ENCODE measurements at places on chromosomes 11 and 22.

- no peak for DNase-seq
These were observed 23.0 kb downstream of the YDJC start for GRCh38 chr22:21606775-21607174.

GRCh38 chr11:133815636-133816035 lies 29.7 kb downstream of the SPATA19 start:
- DNase-seq, result no peak

DNA sequence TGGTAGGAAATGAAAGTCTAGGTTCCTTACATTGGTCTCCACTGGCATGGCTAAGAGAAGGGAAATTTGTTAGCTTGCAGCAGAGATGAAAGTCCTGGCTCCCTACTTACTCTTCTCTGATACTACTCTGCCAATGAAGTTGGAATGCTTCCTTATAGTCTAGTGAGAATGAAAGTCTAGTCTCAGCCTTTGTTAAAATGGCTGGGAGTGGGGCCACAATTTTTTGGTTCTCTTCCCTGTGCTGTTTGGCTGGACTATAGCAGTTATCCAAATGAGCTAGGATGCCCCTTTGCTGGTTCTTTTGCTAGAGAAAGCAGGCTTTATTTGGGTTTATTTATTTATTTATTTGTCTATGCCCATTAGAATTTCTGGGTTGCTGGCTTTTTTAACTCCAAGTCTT lies 414.3 kb downstream of the AASDHPPT start:
- DNase-seq, result no peak

DNA sequence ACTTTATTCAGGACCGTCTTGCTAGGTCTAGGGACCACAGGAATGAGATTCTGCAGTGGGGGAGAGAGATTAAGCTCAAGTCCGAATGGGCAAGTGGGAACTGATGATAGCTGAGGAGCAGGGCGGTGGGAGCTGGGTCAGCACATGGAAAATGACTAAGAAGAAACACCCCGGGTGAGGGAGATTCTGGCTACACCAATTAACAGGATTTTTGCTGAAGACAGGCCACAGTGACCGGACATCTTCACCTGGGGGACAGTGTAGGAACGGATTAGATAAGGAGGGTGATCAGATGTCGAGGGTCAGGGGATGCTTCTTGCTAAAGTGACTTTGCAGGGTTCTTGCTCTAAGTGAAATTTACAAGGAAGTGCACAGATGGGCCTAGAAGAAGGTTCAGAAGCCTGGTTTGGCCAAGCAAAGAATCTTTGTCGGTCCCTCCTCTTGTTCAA lies 8.5 kb upstream of the DGCR8 start:
- no peak for DNase-seq

DNA sequence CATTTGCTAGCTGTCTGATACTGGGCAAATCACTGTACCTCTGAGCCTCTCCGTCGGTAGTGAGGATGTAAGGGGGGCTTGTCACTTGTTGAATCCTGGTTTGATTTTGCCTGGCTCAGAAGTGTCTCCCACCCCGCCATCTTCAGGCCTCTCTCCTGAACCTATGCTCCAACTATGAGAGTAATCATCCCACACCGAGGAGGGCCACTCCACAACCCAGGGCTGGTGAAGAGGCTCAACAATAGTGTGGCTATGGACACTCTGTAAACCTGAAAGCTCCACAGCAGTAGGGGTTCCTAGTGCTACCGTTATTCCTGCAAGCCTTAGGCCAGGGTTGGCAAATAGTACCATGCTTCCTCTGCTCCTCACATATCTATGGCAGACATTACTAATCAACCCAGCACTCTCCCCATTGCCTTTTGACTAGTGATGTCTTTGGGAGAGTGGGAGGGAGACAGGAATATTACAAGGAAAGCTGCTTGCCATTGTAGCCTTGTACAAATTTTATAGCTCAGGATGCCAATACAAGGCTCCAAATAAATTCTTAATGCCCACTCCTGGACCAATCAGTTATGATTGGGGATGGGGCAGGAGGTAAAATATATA lies 134.0 kb upstream of the TEAD1 start:
- DNase-seq, result no peak

- no peak for DNase-seq
These were observed 1.9 kb downstream of the SWAP70 start for GRCh38 chr11:9665749-9666148.

DNA sequence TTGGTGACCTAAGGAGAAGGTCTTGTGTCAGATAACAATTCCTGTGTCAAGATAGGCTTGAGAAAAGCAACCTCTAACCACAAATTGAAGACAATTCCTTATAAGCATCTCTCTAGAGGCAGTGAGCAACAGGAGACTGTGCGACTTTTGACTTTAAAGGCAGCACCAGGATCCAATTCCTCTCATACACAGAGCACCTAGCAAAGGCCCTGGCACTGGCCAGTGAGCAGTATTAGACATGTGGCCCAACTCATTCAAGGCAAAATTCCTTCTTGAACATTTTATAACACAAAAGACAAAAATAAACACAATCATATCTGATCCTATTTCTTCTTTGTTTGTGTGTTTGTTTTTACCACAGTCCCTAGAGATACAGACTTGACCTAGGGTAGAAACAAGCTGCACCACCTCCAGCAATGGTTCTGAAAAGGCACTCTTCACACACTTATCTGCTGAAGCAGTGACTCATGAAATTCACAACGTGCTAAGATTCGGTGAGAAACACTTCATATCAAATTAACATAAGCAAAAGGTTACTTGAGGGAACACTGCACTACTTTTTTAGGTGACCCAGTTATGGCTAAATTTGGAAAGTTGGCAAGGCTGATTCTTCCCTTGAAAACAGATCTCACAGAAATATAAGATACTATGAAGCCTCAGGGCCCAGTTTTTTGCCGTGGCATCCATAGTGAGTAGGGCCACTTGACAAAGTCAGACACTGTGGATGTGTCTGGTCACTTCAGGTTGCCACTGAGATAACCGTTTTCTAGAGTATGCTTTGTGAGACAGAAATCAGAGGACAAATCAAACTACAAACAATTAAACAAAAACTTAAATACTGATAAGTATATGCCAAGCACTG lies 1018.9 kb downstream of the DLG2 start:
- no peak for DNase-seq

- no peak for DNase-seq
These were observed 34.4 kb downstream of the PPP2R1B start for GRCh38 chr11:111731821-111732220.

- DNase-seq, result no peak
These were observed 19.0 kb downstream of the TSKU start for GRCh38 chr11:76802151-76802550.

- peak; percentile 63 for DNase-seq
These were observed at the start of gene DKK3 for GRCh38 chr11:12007769-12008737. Gene DKK3 (minus strand): TSS chr11:12008626. CDS start chr11:12008582, 44 bp downstream.

GRCh38 chr11:87444993-87445392 lies 407.3 kb downstream of the TMEM135 start:
- no peak for DNase-seq

GRCh38 chr22:48088926-48089536 lies 1326.6 kb downstream of the TBC1D22A start:
- DNase-seq, result no peak

GRCh38 chr22:46131151-46131587 lies 19.2 kb upstream of the PPARA start:
- DNase-seq, result peak; percentile 85

DNA sequence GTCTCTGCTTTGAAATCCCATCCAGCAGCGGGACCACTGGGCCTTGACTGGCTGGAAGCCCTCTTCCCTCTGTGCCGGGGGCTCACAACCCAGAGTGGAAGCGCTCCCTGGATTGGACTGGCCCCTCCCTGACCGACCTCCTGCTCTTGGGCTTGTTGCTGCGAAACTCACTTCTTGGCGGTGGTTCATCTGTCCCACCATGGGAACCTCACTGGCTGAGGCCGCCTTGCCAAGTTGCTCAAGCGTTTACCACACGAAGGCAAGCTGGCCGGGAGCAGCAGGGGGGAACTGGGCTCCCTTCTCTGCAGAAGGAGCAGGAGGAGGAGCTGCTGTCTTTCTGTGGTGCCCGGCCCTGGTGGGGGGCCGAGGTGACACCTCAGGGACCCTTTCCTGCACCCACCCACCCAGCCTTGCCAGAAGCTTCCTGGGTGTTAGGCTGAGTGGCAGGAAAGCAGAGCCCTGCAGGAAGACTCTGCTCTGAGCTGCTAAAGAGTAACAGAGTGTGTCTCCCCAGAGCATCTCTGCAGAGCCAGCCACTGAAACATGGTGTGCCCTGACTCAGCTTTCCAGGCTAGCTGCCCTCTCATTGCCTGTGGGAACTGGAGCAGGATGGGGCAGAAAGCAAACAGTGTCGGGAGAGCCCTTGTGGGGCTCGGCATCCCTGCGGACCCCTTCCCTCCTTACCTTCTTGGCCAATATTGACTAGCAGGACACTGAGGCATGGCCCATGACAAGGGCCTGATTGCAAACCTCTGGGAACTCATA lies 88.5 kb upstream of the ALX4 start:
- no peak for DNase-seq

GRCh38 chr11:126497581-126498122 lies 142.2 kb downstream of the ST3GAL4 start:
- DNase-seq, result no peak

DNA sequence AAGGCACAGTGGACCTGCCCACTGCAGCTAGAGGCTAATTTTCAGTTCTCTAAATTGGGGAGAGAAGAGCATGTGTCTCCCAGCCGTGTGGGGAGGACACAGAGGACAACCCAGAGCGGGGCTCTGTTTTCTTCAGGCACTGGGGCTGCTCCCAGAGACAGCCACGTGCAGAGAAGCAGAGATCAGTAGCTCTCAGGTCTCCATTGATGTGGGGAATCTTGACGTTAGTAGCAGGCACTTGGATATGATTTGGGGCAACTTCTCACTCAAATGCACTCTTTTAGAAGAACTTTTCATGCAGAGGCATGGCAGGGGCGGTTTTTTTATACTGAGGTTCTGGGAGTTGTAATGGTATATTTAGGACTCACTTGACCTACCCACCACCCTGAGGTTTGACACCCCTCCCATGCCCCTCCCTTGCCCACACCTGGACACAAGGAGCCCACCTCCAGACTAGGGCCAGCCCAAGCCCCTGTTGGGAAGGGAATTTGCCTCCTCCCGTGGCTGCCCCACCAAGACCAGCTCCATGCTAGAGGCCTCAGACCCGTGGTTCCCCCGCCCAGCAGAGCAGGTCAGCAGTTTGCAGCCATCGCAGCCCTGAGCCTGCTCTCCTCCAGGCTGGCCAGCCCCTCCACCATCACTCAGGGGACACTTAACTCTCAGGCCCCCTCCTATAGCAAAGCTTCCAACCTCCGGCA lies 94.2 kb upstream of the RTL6 start:
- DNase-seq, result no peak

DNA sequence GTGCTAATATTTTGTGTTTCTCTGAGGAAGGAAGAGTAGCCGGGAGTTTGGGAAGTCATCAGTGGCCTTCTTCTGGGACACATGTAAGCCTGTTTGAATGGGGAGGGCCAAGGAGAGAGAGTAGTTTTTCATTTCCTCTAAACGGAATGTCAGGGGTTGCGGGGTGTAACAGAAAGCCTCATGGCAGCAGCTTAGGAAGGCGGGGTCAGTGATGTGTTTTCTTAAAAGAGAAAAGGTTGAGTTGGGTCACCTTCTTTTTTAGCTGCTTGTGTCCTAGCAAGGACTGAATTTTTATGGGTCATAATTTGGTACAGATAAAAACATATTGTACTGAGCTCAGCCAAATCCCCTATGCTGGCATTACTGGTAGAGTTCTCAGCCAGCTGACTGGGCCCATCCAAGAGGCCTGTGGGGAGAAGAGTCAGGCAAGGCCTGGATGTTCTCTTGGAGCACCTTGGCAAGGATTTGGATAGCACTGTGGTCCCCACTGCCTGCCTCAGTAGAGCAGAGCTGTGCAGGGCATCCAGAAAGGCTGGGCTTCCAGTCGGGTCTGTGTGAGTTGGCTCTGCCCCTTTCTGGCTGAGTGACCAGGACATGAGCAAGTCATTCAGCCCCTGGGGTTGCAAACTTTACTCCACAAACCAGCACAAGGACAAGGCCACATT lies 29.4 kb upstream of the NAV2 start:
- no peak for DNase-seq

DNA sequence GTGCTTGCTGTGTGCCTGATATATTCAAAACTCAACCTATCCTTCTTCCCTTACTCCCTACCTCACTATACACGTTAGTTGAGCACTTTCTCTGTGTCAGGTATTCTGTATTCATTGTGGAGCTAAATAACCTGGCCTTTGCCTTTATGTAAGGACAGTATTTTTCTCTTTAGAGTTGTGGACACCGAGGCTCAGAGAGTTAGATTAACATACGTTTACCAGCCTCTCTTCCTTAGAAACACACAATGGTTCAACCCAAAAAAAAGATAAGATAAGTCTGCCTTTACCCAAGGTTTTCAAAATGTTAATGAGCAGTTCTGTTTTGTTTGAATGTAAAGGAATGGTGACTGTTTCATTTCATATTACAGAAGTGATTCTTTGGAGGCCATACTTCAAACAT lies 45.0 kb downstream of the CBL start:
- DNase-seq, result no peak

DNA sequence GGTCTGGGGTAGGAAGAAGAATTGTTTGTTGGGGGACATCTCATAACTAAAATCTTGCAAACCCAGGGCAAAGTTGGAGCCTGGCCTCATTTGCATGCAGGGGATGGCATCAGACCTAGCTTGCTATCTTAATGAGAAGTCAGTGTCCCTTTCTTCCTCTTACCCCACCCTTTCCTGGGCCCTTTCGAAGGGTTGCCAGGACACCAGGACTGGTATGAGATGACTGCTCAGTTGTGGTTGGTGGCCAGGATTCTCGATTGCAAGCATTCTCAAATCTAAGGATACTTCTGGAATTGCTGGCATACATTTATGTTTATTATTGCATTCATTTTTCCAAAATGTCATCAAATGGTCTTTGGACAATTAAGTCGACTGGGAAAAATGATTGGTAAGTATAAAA lies 131.0 kb downstream of the SLC1A2 start:
- DNase-seq, result no peak

- DNase-seq, result no peak
These were observed 249.3 kb downstream of the CASP12 start for GRCh38 chr11:104649002-104649401.

DNA sequence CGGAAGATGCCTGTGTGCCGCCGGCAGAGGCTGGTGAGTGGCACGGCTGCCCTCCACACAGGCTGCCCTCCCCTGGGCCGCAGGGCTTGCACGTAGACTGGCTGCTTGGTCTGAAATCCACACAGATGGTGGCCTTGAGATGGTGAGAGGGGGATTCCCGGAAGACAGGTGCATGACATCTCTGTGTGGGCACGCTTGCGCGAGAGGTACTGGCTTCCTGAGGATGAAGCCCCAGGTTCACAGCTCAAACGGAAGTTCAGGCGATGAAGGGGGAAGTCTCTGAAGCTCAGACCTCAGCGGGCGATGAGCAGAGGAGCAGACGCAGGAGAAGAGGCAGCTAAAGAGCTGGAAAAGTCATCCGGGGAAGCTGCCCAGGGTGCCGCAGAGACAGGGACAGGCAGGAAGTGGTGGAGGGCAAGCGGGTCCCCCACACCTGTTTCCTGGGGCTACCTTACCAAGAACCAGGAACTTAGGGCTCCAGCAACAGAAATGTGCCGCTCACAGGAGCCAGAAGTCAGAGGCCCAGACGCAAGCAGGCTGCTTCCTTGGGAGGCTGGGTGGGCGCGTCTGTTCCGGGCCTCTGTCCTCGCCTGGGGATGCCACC lies 7.2 kb downstream of the CRELD2 start:
- DNase-seq, result no peak

All from H9 (cell line).